ENCODE measurements at places on chromosomes 5 and 9.

GRCh38 chr5:77494935-77495334 lies 2.8 kb upstream of the WDR41 start:
- DNase-seq, result no peak

GRCh38 chr9:91560301-91560700 lies 136.7 kb upstream of the NFIL3 start:
- no peak for DNase-seq

DNA sequence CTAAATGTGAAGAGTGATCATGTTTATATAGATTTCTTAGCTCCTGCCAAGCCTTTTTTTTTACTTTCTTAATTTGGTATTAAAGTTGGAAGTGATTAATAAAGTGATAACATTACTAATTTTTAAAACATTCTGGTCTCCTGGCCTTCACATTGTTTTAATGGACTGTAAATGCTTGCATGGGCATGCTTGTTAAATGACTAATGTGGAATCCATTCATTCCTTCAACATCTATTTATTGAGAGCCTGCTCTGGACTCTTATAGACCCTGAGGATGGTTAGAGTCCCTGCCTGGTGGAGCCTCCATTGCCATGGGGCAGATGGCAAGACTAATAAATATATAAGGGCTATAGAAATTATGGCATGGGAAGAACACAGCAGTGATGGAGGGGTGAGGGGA lies 103.5 kb downstream of the NTRK2 start:
- no peak for DNase-seq

DNA sequence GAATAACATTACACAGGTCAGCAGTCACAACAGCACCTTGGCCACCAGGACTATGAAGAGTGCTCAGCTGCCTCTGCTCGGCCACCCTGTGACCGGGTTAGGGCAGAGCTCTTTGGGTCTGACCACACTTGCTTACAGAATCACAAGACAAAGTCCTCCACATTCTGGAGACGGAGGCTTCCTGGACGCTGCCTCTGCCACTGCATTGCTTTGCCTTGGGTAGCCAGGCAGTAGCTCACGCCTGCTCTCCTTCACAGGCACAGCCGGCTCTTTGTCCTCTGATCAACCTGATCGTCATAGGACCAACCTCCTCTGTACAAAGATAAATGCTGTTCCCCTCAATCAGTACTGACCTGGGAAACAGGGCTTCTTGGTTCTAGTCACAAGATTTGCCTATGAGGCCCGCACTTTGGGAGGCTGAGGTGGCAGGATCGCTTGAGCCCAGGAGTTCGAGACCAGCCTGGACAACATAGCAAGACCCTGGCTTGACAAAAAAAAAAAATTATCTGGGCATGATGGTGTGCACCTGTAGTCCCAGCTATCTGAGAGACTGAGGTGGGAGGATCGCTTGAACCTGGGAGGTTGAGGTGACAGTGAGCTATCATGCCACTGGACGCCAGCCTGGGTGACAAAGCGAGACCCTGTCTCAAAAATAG lies 128.4 kb upstream of the IER5L start:
- no peak for DNase-seq
